CD4-positive, alpha-beta T cell treated with Interleukin-6 for 4 hours (primary cell): ENCODE measurements at places on chromosomes 1 and 21.
A peak's percentile ranks its signal among the peaks of the same experiment; 100 is the strongest.

DNA sequence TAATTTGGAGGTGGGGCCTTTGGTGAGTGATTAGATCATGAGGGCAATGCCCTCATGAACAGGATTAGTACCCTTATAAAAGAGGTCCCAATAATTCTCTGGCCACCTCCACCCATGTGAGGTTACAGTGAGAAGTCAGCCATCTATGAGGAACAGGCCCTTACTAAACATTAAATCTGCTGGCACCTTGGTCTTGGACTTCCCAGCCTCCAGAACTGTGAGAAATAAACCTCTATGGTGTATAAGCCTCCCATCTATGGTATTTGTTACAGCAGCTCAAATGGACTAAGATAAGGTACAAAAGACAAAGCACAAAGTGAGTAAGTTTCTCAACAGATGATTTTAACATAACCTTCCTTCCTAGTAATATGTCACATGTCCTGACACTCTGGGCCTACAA is 22.3 kb downstream of the NRIP1 start:
- DNase-seq, result no peak

DNA sequence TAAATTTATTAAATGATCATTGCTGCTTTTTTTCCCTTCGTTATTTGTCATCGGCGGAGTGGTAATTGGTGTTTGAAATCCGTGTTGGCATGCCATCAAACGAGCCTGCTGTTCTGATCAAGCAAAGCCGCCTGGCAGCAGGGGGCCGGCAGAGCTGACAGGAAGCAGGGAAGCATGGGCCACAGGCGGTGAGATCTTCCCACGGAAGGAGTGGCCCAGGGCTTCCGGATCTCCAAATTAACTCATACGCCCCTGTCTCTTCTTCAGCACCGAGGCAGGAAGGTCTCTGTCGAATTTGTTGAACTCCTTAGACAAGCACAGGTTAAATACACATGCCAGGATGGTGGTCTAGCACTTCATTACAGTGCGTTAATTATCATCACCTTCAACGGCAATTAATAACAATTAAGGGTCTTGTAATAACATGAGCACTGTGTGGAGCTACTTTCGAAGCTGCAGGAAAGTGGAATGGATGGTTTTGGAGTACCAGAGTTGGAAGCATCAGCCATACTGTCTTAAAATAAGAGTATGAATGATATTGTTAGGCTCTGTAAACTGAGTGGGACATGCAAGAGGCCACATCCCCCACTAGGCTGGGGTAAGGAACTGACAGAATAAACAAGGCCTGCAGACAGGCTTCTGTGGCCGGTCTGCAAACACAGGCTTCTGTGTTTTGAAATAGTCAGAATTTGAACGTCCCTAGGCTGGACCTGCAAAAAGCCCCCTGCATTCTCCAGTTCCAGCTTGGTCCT is 199.4 kb upstream of the DAB1 start:
- no peak for DNase-seq

- DNase-seq, result peak; percentile 79
Measured at GRCh38 chr1:61741711-61742619, at the start of gene PATJ. PATJ (plus strand) TSS chr1:61742480; CDS start chr1:61762893, 20,413 bp downstream.

GRCh38 chr1:237386362-237387143 is 344.6 kb downstream of the RYR2 start:
- no peak for DNase-seq

DNA sequence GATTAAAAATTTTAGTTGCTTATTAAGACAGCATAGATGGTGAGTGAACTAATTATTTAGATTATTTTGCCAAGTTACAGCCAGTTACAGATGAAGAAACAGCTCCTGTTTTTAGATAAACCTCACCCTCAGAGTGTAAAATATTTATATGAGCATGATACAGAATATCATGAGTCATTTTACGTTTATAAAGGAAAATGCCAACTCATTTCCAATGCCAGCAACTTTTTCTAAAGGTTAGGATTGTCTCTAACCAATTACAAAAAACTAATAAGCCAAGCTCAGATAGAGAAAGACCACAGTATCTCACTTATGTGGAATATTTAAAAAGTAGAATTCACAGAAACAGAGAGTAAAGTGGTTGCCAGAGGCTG is 590.1 kb downstream of the LTN1 start:
- no peak for DNase-seq

GRCh38 chr21:38139380-38140168 is 117.2 kb upstream of the KCNJ15 start:
- DNase-seq, result no peak

DNA sequence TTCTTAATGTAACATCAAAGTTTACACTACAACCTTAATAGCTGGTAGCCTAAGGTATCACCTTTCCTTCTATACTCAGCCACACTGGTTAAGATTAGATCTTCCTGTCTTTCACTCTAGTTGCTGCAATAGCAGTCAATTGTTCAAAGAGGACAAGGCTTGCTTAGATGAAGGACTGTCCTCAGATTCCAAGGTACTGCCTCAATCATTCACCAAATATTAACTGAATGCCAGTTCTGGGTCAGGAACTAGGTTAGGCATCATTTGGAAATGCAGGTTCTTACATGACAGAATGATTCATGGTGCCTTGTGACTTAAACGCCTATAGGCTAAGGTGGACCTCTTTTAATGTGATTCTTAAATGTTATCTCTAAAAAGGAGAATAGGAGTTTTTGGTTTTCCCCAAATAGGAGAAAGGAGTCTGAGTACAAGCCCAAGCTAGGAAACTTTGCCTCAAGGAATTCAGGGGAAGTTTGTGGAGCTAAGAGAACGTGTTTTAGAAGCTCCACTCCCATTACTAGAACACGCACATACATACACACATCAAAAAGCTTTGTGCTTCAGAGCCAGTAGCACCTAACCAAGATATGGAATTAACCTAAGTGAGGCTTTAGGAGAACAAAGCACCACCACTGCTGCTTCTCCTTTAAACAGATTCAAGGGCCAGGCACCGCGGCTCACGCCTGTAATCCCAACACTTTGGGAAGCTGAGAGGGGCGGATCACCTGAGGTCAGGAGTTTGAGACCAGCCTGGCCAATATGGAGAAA is 8.5 kb upstream of the WDR47 start:
- DNase-seq, result no peak

GRCh38 chr1:61743716-61744580 is 1.7 kb downstream of the PATJ start:
- no peak for DNase-seq

- peak; percentile 70 for DNase-seq
Measured at GRCh38 chr21:34865400-34866241, 183.5 kb downstream of the RUNX1 start.

GRCh38 chr1:188463919-188464318 is 1635.2 kb downstream of the PLA2G4A start:
- no peak for DNase-seq

- peak; percentile 64 for DNase-seq
Measured at GRCh38 chr1:34786521-34787325, 5.7 kb downstream of the GJB3 start.

- DNase-seq, result no peak
Measured at GRCh38 chr1:64701886-64702285, 43.0 kb upstream of the RAVER2 start.

GRCh38 chr1:99264201-99265021 is at the start of gene PLPPR4:
PLPPR4 (plus strand) TSS chr1:99264492; CDS start chr1:99264594, 102 bp downstream.
- no peak for DNase-seq

- peak; percentile 86 for DNase-seq
Measured at GRCh38 chr1:156123356-156124196, 9.1 kb downstream of the LMNA start.

- DNase-seq, result no peak
Measured at GRCh38 chr1:21597753-21598152, 71.4 kb downstream of the RAP1GAP start.

- DNase-seq, result no peak
Measured at GRCh38 chr1:161176468-161177111, 717 bp downstream of the B4GALT3 start.

GRCh38 chr1:183129921-183130690 is 56.0 kb upstream of the LAMC2 start:
- DNase-seq, result no peak

- no peak for DNase-seq
Measured at GRCh38 chr1:156852418-156852874, 6.5 kb downstream of the INSRR start.

GRCh38 chr1:82059959-82060358 is 259.2 kb downstream of the ADGRL2 start:
- DNase-seq, result no peak

GRCh38 chr1:53462193-53462592 is 3.0 kb downstream of the DMRTB1 start:
- DNase-seq, result no peak

- no peak for DNase-seq
Measured at GRCh38 chr1:231313661-231314060, 24.0 kb downstream of the EXOC8 start.

DNA sequence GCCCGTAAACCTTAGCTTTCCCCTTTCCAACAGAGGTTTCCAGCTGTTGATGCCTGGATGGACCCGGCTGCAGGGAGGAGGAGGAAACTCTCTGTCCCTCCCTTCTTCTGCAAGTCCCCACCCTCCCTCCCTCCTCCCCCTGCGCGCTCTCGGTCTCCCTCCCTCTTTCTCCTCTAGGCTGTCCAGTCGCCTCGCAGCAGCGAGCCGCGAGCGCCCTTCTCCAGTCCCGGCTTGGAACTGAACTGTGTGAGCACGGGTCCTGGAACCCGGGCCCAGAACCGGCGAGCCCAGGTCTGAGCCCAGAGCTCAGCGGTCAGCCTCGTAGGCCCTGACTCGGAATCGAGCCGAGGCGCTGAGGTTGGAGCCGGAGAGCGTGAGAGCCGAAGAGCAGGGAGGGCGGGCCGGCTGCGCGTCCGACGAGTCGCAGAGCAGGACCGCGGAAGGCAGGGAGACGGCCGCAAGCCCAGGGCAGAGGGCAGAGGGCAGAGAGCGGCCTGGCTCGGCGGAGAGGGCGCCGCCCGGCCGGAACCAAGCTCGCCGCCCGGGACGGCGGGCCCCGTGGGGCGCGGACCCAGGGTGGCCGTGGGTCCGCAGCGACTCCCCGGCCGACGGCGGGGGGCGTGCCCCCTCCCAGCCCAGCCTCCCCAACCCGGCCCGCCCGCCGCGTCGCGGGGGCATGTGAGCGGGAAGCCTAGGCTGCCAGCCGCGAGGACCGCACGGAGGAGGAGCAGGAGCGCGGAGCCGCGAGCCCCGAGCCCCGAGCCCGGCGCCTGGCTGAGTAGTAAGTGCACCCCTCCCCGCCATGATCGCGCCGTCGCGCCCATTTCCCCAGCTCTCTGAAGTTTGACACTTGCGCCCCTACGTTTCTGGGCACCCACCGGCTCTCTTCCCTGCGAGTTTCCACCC is at the start of gene SOX13:
SOX13 (plus strand) TSS at position 185 of the 906 bp plus-strand sequence. CDS start 39,801 bp downstream, outside the sequence.
- peak; percentile 26 for DNase-seq

DNA sequence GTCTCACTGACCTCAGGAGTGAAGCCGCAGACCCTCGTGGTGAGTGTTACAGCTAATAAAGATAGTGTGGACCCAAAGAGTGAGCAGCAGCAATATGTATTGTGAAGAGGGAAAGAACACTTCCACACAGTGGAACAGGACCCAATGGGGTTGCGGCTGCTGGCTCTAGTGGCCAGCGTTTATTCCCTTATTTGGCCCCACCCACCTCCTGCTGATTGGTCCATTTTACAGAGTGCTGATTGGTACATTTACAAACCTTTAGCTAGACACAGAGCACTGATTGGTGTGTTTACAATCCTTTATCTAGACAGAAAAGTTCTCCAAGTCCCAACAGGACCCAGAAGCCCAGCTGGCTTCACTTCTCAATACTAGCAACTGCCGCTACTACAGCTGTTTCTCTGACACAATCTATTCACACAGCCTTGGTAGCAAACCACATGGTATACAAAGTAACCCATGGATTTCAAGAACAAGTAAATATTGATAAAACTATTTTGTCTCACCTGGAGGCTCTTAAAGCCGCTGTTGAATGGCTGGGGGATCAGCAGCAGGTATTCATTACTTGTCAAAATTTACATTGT is 25.3 kb upstream of the ITLN1 start:
- no peak for DNase-seq

- no peak for DNase-seq
Measured at GRCh38 chr21:45261093-45261492, 26.6 kb downstream of the POFUT2 start.

DNA sequence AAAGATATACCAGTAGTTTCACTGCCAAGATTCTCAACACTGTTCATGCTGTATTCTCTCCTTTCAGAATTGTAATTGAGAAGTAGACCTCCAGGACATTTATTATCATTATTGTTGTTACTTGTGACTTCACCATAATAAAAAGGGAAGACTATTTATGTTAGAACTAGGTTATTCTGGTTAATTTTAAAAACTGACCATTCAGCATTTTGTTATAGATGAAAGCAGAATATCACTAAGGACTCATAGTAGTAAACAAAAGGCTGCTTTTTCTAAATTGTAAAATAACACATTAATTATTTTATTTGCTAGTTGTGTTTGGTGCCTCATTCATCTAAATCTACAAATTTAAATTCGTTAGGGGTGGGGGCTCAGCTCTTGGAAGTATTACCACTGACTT is 210.4 kb downstream of the PATJ start:
- DNase-seq, result no peak

- no peak for DNase-seq
Measured at GRCh38 chr1:100076744-100077143, 56.0 kb downstream of the SASS6 start.

- DNase-seq, result no peak
Measured at GRCh38 chr1:224730540-224730939, 114.4 kb downstream of the CNIH3 start.

GRCh38 chr1:18144916-18145647 is 37.5 kb downstream of the IGSF21 start:
- DNase-seq, result no peak

GRCh38 chr1:15616373-15617172 is 685 bp upstream of the DDI2 start:
- DNase-seq, result no peak

GRCh38 chr21:33071770-33072306 is 1.9 kb downstream of the OLIG1 start:
- DNase-seq, result no peak

DNA sequence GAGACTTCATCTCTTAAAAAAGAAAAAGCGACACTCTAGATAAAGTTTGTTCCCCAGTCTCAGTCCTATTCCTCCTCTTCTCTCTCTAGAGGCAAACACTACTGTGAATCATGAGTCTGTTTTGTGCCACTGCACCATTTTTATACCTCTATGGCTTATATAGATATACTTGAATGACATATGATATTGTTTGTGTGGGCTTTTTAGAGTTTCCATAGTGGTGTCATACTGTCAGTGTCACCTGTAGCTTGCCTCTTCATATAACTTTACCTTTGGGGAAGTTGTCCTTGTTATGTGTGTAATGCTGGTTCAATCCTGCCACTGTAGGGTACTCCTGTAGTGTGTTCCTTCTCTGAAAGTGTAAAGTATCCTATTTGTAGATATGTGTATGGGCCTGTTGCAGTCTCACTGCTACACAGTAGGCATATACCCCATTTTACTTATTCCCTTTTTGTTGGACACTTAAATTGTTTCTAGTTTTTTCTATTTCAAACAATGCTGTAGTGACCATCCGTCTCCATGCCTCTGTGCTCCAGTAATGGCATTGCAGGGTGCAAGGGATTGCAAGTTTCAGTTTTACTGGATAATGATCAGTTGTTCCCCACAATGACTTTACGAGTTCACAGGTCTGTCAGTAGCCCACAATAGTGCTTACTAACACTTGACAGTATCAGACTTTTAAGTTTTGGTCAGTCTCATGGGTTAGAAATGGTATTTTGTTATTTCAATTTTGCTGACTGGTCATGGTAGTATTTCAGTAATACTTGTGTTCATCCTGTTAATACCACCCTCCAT is 2.7 kb downstream of the PRMT2 start:
- no peak for DNase-seq

GRCh38 chr1:154994269-154994587 is 842 bp downstream of the LENEP start:
- no peak for DNase-seq
